ENCODE measurements at places on chromosomes 1 and 21. TPM values are rescaled to one million over a fixed set of nuclear protein-coding genes. Genes with fewer than 3 reads are reported as not detected.

Gene LHX8
- under 0.01 TPM for total RNA-seq

Gene ARID4B
- total RNA-seq = 31.1 TPM

Gene PSMD4
- 248 TPM for total RNA-seq

Gene PEA15
- total RNA-seq = 80.4 TPM

Gene OLIG1
- not detected for total RNA-seq

Gene LENEP
- total RNA-seq = not detected

Gene GNAI3
- total RNA-seq = 21.8 TPM

Gene SLC35D1
- 18.2 TPM for total RNA-seq

Gene ACOT11
- total RNA-seq = 7.6 TPM

Gene MSH4
- total RNA-seq = 0.33 TPM
